ENCODE measurements at places on chromosomes 1 and 21.

DNA sequence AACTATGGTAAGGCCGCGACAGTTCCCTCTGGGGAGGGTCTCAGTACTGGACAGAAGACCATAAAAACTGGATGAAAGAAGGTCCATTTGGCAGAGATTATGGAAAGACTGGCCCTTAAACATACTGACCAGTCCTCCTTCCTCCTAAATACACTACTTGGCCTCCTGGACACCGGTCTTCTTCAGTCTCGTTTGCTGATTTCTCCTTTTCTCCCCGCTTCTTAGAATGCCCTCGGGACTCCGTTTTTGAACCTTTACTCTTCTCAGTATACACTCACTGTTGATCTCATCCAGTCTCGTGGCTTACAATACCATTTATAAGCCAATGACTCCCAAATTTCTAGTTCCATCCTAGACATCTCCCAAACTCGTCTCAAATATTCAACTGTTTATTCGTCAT is 694 bp upstream of the MRPL9 start:
- DNase-seq: no peak

GRCh38 chr1:210250998-210251679 is 18.5 kb downstream of the SERTAD4 start:
- DNase-seq: peak; percentile 80

GRCh38 chr1:210437781-210438180 is 109.1 kb downstream of the HHAT start:
- DNase-seq: no peak

- DNase-seq: no peak
These were observed 12.7 kb upstream of the CPLANE2 start for GRCh38 chr1:16249596-16250241.

DNA sequence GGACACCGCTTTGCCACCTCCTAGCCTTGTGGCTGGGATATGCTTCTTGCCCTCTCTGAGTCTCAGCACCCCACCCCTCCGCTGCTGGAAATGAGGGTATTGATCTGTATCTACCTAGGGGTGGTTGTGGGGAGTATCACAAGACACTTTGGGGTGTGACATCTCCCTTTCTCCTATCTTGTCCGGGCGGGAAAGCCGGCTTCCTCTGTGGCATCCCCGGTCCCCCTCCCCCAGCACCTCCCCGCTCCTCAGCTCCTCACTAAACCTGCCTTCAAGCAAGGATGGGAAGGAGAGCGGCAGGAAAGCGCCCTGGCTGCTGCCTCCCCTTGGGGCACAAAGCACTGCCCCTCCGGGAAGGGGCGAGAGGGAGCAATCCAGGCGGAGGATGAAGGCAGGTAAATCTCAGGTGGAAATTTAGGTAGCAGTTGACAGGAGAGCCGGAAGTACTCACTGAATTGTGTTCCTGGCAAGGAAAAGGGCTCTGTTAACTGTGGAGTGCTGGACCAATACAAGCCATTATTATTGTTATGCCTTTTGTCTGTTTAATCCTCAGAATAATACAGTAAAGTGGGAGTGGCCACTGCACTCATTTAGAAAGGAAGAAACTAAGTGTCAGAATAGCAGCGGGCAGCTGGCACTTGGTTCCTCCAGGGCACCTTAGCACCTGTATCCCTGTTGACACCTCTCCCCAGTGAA is 49.0 kb upstream of the LRP8 start:
- no peak for DNase-seq

- DNase-seq: no peak
These were observed 9.4 kb downstream of the E2F2 start for GRCh38 chr1:23521588-23521987.

GRCh38 chr21:14520535-14520934 is 25.6 kb downstream of the SAMSN1 start:
- no peak for DNase-seq

DNA sequence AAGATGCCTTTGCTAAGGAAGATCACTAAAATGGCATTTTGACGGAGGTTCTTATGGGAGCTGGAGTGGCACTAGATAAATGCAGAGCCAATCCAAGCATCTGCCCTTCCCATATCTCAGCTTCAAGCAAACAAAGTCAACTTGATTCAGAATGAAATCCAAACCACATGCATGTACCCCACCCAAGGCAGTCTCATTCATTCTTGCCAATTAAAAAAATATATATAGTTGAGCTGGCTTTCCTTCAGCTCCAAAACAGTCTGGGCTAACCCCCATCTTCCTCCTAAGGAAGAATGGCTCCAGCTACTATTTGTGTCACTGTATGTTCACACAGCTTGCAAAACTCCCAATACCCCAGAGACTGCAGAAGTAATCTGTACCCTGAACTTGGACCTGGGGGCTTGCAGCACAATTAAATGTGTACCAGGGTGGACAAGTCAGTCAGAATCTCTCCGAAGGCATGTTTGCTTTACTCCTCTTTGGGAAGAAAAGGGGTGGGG is 35.4 kb downstream of the GPR3 start:
- DNase-seq: no peak

GRCh38 chr1:241181971-241182370 is 175.0 kb downstream of the RGS7 start:
- DNase-seq: no peak

DNA sequence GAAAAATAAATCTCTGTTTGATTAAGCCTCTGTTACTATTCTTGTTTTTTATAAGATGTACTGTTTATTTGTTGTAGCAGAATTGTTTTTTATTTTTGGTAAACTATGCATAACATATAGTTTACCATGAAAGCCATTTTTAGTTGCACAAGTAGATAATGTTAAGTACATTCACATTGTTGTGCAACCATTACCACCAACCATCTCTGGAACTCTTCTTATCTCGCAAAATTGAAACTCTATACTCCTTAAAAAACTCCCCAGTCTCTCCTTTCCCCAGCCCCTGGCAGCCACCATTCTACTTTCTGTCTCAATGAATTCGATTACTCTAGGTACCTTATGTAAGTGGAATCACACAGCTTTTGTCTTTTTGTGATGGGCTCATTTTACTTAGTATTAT is 27.4 kb upstream of the UHMK1 start:
- no peak for DNase-seq

GRCh38 chr1:6183520-6183989 is 3.4 kb upstream of the CHD5 start:
- no peak for DNase-seq

- DNase-seq: no peak
These were observed 724 bp upstream of the CALML6 start for GRCh38 chr1:1914101-1914970.

DNA sequence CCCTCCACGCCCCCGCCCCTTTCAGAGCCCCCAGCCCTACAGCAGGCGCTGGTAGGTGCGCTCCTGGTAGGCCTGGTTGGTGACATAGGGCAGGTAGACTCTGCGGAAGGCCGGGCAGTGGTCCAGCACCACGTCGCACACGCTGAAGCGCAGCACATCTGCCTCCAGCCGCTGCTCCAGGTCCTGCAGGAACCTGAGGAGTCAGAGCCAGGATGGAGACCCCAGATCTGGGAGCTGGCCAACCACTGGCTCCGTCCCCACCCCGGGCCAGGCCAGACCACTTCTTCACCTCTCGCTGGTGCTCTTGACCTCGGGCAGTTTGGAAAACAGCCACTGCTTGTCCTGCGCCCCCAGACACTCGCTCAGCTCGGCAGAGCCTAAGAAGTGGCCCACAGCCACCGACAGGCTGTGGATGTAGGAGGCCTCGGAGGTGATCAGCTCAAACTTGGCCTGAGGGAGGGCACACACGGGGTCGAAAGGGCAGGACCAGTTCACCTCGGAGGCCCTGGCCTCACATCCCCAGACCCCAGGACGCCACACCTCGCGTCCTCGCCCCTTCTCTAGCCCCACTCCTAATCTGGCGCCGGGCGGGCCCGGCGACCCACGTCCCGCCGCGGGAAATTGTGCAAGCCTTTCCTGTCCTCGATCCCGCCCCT is 6.4 kb downstream of the ARHGEF19 start:
- no peak for DNase-seq

- DNase-seq: no peak
These were observed 5.2 kb upstream of the SEMA4A start for GRCh38 chr1:156148216-156148615.

DNA sequence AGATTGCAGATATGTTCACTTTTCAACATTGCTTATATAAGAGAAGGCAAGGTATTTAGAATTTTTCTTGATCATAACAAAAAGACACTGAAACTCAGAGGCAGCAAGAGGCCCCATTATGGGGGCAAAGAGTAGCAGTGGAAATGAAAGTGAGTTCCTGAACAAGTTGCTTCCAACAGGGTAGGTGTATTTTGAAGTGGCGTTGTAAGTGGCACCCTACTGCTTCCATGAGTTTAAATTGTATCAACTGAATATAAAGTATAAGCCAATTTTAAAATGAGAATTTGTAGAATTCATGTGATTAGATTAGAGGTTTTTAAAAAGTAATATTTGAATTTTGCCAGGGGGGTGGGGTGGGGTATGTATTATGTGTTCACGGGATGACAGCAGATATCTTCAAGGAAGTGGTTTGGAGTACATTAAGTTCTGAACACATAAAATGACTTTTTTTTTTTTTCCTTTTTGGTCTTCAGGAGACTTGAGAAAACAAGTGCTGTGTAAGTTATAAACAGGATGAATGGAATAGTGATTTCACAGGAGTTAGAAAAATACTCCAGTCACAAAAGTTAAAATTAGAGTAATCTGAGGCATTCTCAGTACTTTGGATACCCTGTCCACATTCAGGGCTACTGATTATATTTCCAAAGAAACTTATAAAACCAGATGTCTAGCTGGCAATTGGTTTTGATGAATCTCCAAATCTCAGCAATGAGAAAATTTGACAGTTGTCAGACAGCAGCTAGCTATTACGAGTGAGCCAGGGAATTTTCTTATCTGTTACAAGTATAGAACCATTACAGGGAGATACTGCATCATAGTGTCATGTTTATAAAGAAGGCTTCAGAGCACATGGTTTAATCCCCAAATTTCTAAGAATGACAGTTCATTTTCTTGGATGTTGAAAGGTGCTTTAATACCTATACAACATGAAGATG is 182.0 kb downstream of the ST6GALNAC3 start:
- DNase-seq: no peak

GRCh38 chr1:116185161-116185701 is 74.0 kb downstream of the MAB21L3 start:
- no peak for DNase-seq

DNA sequence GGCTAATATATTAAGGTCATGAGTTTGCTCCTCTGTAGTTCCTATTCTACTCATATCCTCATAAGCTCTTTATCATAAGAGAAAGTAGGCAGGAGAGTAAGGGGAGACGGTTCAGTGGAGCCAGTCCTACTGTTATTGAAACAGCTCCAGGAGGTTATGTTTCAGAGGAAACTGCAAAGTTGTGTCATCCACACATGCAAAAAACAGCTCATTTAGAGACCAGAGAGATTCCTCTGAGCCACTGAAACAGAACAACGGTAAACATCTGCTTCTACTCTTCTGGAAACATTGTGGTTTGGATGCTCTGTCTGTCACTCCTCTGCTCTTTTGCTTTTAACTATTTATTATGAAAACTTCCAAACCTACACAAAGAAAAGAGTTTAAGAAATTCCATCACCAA is 66.3 kb upstream of the PPP2R5A start:
- no peak for DNase-seq

- no peak for DNase-seq
These were observed 9.9 kb downstream of the S100A11 start for GRCh38 chr1:152026895-152027294.

- no peak for DNase-seq
These were observed 31.8 kb upstream of the MAGOH start for GRCh38 chr1:53270107-53270506.

- no peak for DNase-seq
These were observed 19.2 kb upstream of the COL24A1 start for GRCh38 chr1:86175756-86176155.

GRCh38 chr1:157040802-157041201 is 4.7 kb downstream of the ARHGEF11 start:
- no peak for DNase-seq

DNA sequence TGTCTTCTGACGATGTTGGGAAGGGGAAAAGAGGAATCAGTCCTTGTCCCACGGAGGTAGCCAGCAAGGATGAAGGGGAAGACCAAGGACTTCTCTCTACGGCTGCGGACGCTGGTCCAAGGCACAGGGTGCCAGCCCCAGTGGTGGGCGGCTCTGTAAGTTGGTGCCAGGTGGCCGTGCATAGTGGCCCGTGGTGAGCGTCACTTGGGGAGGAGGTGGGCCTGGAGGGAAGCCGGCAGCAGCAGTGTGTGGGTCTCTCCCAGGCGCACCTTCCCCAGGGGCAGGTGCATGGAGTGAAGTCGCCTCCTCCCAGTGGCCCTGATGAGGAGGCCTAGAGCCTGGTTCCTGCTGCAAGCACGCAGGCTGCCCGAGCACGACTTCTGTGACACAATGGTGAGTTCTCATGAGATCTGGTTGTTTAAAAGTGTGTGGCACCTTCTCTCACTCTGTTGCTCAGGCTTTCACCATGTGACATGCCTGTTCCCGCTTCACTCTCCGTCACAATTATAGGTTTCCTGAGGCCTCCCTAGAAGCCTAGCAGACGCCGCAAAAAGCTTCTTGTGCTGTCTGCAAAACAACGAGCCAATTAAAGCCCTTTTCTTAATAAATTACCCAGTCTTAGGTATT is 43.6 kb upstream of the TIAM1 start:
- DNase-seq: no peak

Data from anterior cingulate cortex (tissue), 58 donors.